ENCODE measurements at places on chromosomes 3 and 15.

GRCh38 chr3:159501029-159501428 lies 487.6 kb upstream of the IL12A start:
- no peak for DNase-seq

GRCh38 chr3:10845001-10845761 lies 29.2 kb downstream of the SLC6A11 start:
- no peak for DNase-seq

DNA sequence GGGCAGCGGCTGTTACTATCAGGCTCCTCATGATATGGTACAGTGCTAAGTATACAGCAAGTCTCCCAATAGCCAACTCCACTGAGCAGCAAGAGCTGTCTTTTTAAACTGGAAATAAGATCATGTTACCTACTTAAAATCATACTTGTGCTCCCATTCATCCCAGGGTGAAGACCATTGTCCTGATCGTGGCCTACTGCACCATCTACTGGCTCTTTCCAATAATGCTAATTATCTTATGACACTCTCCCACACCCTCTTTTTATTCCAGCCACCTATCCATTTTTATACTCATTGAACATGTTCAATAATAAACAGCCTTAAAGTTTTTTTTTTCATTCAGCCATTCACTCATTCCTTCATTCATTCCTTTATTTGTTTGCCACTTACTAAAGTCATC lies 117.7 kb downstream of the GBE1 start:
- DNase-seq: no peak

- DNase-seq: no peak
Observed at GRCh38 chr3:117692416-117692995, 982.9 kb downstream of the TUSC7 start.

DNA sequence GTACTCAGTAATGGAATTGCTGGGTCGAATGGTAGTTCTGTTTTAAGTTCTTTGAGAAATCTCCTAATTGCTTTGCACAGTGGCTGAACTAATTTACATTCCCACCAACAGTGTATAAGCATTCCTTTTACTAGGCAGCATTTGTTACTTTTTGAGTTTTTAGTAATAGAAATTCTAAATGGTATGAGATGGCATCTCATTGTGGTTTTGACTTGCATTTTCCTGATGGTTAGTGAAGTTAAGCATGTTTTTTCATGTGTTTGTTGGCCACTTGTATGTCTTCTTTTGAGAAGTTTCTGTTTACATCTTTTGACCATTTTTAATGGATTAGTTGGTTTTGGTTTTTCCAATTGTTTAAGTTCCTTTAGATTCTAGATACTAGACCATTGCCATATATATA lies 28.4 kb downstream of the TP63 start:
- no peak for DNase-seq

DNA sequence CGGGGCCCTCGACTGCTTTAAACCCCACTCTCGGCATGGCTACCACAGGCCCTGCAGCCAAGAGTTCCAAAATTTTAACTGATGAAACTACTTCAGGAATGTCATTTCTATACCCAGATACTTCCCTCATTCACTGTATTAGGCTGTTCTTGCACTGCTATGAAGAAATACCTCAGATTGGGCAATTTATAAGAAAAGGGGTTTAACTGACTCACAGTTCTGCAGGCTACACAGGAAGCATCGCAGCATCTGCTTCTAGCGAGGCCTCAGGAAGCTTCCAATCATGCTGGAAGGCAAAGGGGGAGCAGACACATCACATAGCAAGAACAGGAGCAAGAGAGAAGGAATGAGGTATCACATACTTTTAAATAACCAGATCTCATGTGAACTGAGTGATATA lies 21.6 kb upstream of the ALCAM start:
- no peak for DNase-seq
